ENCODE measurements at places on chromosomes 7 and 10. TPM values are rescaled to one million over a fixed set of nuclear protein-coding genes. Genes with fewer than 3 reads are reported as not detected.

Gene PODXL
- total RNA-seq = 28.7 TPM

Gene NPM3
- 119 TPM for total RNA-seq

Gene MYO1G
- total RNA-seq = 0.21 TPM

Gene SOSTDC1
- not detected for total RNA-seq

Gene FAM237B
- total RNA-seq = not detected

Gene GRB10
- 62.1 TPM for total RNA-seq

Gene TMEM236
- 0.06 TPM for total RNA-seq

Gene ANKRD61
- total RNA-seq = 0.84 TPM

Gene SPAG6
- total RNA-seq = not detected

Gene ABCB1
- 0.02 TPM for total RNA-seq

Gene ODAD2
- total RNA-seq = not detected

Gene AGAP9
- total RNA-seq = 9.7 TPM

Gene EPHA1
- total RNA-seq = 0.07 TPM

Gene GRID2IP
- total RNA-seq = not detected

Gene UNCX
- not detected for total RNA-seq

Gene KCP
- 0.15 TPM for total RNA-seq

Gene MLXIPL
- total RNA-seq = 1.2 TPM

Gene AKR1D1
- total RNA-seq = not detected

Gene NPFFR1
- not detected for total RNA-seq

Gene DHTKD1
- 7.4 TPM for total RNA-seq

Gene GARIN1A
- 0.38 TPM for total RNA-seq

Gene GRM8
- total RNA-seq = not detected

Gene CALML3
- not detected for total RNA-seq

Gene SPOCK2
- total RNA-seq = 0.51 TPM

Gene OR2A42
- not detected for total RNA-seq

Gene ENKUR
- total RNA-seq = 0.17 TPM

Gene VWA2
- 0.05 TPM for total RNA-seq

Gene FOXP2
- total RNA-seq = not detected

Gene ZNF488
- total RNA-seq = 11.7 TPM
